PC-9 (cell line): ENCODE measurements at places on chromosomes 2 and 18. TPM values are rescaled to one million over a fixed set of nuclear protein-coding genes. Genes with fewer than 3 reads are reported as not detected.

CYS1 gene
- total RNA-seq: 0.43 and 0.61 TPM in 2 replicates

GRCh38 chr18:35731701-35732100 lies 150.2 kb downstream of the GALNT1 start:
- no peaks in the 10 kb centered on the region for H3K36me3 ChIP-seq
- H3K27me3 ChIP-seq: no peaks in the 10 kb centered on the region
- no peak for DNase-seq
- no peaks in the 10 kb centered on the region for H3K4me1 ChIP-seq
- H3K27ac ChIP-seq: no peak overlapping the region

DNA sequence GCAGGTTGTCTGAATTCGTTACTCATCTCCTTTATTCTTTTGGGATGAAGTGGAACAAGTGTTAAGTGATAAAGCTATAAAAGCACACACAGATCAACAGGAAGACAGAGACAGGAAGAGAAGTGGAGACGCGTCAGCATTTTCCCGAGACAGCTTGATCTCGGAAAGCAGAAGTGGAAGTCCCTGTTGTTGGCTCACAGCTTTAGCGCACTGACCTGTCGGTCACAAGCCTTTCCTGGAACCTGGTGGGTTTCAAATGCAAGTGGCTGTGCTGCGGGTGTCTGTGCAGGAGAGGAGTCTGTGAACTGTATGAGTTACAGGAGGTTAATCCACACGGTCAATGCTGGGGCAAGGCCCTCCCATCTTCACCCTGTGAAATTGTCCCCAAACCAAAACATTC lies 116.6 kb upstream of the PELI1 start:
- H3K36me3 ChIP-seq: no peaks in the 10 kb centered on the region
- no peak for DNase-seq
- H3K27ac ChIP-seq: no peak overlapping the region
- H3K4me1 ChIP-seq: peaks cover 24% of the 10 kb centered on the region
- H3K27me3 ChIP-seq: no peaks in the 10 kb centered on the region
- H3K4me3 ChIP-seq: no peak overlapping the region

DNA sequence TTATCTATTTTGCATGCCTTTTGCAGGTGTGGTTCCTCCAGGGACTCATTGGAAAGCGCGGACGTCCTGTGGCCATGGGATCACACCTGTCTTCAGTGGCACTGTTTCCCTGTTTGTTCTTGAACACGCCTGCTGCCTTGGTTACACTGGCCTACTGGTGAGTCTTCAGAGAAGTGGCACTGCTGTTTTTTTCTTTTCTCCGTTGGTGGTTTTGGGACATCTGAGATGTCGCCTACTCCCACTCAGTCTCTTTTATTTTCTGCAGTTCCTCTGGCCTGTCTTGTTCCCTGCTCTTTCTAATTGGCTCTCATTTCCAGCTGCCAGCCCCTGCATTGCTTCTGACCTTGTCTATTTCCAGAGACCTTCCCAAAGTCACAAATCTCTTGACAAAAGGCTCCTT lies 35.7 kb upstream of the POU3F3 start:
- H3K4me1 ChIP-seq: no peaks in the 10 kb centered on the region
- H3K4me3 ChIP-seq: no peak overlapping the region
- H3K27me3 ChIP-seq: peaks cover 4% of the 10 kb centered on the region
- H3K36me3 ChIP-seq: no peaks in the 10 kb centered on the region
- no peak for DNase-seq

GRCh38 chr2:23662941-23663920 lies 263.7 kb downstream of the ATAD2B start:
- no peaks in the 10 kb centered on the region for H3K36me3 ChIP-seq
- no peak overlapping the region for H3K4me3 ChIP-seq
- no peak for DNase-seq
- H3K4me1 ChIP-seq: no peaks in the 10 kb centered on the region
- H3K27ac ChIP-seq: no peak overlapping the region

MSH6 gene
- total RNA-seq: 105 and 123 TPM in 2 replicates

DNA sequence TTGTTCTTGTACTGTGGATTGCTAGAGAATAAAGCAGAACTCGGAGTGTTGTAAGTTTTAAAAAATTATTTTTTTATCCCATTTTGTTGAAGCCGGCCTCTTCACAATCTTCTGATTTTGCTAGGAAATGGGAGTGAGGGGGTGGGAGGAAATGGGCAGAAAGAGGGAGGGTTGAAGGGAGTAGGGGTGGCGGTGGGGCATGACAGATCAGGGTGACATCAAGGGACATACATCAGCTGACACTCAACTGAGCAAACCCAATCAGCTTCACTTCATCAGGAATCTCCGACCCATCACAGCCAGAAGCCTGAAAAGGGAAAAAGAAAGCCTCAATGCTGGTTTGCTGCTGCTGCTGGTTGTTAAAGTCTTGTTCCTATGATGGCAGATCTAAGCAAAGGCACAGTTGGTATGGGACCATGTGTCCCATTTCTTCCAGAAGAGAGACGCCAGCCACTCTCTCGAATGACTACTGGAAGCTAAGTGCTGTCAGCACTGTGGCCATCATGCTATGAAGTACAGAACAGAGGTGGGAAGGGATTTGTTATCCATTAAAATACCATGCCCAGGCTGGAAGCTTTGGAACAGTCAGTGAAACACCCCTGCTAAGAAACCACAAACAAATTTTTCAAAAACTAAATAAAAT lies 292.0 kb downstream of the STK39 start:
- H3K4me3 ChIP-seq: no peak overlapping the region
- H3K27me3 ChIP-seq: no peaks in the 10 kb centered on the region
- DNase-seq: no peak
- H3K27ac ChIP-seq: no peak overlapping the region

GRCh38 chr18:46832849-46833248 lies 76.0 kb upstream of the ST8SIA5 start:
- no peaks in the 10 kb centered on the region for H3K27me3 ChIP-seq
- no peak for DNase-seq
- no peak overlapping the region for H3K4me3 ChIP-seq
- H3K4me1 ChIP-seq: no peaks in the 10 kb centered on the region
- H3K27ac ChIP-seq: no peak overlapping the region

DNA sequence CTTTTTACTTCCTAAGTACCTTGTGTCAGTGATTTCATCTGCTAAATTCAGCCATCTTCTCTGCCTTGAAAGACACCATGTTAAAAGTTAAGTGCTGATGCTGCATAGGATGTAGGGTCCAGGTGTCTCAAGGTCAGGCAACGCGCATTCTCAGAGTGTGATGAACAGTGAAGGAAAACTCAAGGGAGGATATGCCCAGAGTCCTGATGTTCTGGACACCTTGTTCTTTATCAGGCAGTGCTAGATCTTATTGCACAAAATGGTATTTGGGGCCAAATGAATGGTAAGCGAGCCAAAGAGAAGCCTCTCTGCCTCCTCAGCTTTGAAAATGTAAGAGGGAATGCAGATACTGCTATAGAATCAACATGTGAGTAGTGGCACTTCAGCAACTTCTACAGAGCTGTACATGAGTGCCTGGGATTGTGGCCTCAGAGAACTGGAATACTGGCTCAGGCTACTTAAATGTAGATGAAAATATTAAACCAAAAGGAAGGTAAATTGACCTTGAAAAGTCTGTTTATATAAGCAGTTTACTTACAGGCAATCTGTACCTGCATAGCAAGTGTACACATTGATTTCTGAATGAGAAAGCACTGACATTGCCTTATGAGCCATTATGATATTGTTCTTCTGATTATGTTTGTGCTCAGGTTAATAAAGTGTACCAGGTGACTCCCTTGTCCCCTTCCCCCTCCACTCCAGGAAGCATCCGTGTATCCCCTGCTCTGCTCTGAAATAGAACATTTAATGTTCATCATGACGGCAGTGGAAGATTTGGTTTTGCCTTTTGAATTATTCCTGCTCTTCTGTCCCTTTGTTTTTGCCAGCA lies 86.7 kb upstream of the RANBP2 start:
- H3K4me1 ChIP-seq: no peaks in the 10 kb centered on the region
- H3K36me3 ChIP-seq: no peaks in the 10 kb centered on the region
- H3K4me3 ChIP-seq: no peak overlapping the region
- DNase-seq: no peak
- H3K27me3 ChIP-seq: no peaks in the 10 kb centered on the region
- H3K27ac ChIP-seq: no peak overlapping the region

GRCh38 chr2:96962567-96963203 lies 23.7 kb downstream of the FAM178B start:
- no peaks in the 10 kb centered on the region for H3K27me3 ChIP-seq
- DNase-seq: no peak
- H3K27ac ChIP-seq: no peak overlapping the region
- H3K36me3 ChIP-seq: no peaks in the 10 kb centered on the region
- H3K4me1 ChIP-seq: no peaks in the 10 kb centered on the region
- no peak overlapping the region for H3K4me3 ChIP-seq

- H3K4me3 ChIP-seq: no peak overlapping the region
- H3K4me1 ChIP-seq: peaks cover 45% of the 10 kb centered on the region
- H3K27me3 ChIP-seq: no peaks in the 10 kb centered on the region
- no peaks in the 10 kb centered on the region; the same call in 1 of the 2 replicates for H3K36me3 ChIP-seq
- peak overlapping the region; percentile 92 for H3K27ac ChIP-seq
- peak; percentile 88 for DNase-seq
These were observed 149.6 kb downstream of the IRS1 start for GRCh38 chr2:226649871-226650660.

CMPK2 gene
- not detected in 2 replicates for total RNA-seq

GRCh38 chr2:210169516-210170195 lies 1.6 kb downstream of the KANSL1L start:
- H3K4me1 ChIP-seq: peaks cover 17% of the 10 kb centered on the region
- H3K36me3 ChIP-seq: no peaks in the 10 kb centered on the region; the same call in 1 of the 2 replicates
- no peak for DNase-seq
- H3K4me3 ChIP-seq: peak overlapping the region; percentile 83
- H3K27ac ChIP-seq: peak overlapping the region; percentile 91
- no peaks in the 10 kb centered on the region for H3K27me3 ChIP-seq

GRCh38 chr2:36469106-36469477 lies 113.5 kb downstream of the CRIM1 start:
- no peaks in the 10 kb centered on the region for H3K27me3 ChIP-seq
- no peak overlapping the region for H3K27ac ChIP-seq
- peaks cover 25% of the 10 kb centered on the region for H3K36me3 ChIP-seq
- H3K4me3 ChIP-seq: no peak overlapping the region

CRIM1 gene
- total RNA-seq: 133 and 154 TPM in 2 replicates

DNA sequence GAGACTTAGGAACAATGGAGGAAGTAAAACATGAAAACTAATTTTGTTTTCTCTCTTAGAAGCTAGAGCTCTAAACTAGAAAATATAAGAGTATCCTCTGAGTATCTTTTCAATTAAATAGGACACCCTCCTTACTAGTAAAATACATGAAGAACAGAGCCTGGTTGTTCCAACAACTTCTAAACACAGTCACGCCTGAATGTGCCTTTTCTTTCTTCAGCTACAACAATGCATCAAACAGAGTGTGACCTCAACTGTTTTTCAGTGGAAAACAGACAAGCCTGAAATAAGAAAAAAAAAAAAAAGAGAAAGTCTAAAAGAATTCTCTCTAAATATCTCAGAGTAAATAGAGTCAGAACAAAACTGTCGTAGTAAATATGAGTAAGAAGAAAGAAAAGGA lies 928.8 kb downstream of the CNTNAP5 start:
- no peaks in the 10 kb centered on the region for H3K27me3 ChIP-seq
- H3K4me1 ChIP-seq: no peaks in the 10 kb centered on the region
- no peak for DNase-seq
- no peak overlapping the region for H3K4me3 ChIP-seq
- H3K36me3 ChIP-seq: no peaks in the 10 kb centered on the region
- H3K27ac ChIP-seq: no peak overlapping the region

FBXO36 gene
- 3.6 and 3.9 TPM in 2 replicates for total RNA-seq

DNA sequence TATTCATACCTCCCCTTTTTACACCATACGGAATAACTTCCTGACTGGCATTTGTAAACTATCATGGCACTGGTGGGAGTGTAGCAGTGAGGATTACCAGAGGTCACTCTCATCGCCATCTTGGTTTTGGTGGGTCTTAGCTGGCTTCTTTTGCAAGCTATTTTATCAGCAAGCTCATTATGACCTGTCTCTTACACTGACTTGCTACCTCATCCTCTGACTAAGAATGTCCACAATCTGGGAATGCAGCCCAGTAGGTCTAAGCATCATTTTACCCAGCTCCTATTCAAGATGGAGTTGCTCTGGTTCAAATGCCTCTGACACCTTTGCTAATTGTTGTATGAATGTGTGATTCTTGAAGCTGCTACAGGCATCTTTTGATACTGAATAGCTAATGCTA lies 950.8 kb upstream of the SLC39A10 start:
- no peaks in the 10 kb centered on the region for H3K27me3 ChIP-seq
- no peak for DNase-seq
- H3K36me3 ChIP-seq: no peaks in the 10 kb centered on the region
- no peaks in the 10 kb centered on the region for H3K4me1 ChIP-seq

GRP gene
- total RNA-seq: not detected in 2 replicates

GRCh38 chr2:127084611-127085316 lies 22.2 kb downstream of the BIN1 start:
- peak overlapping the region; percentile 7; the same call in 1 of the 2 replicates for H3K27ac ChIP-seq
- H3K27me3 ChIP-seq: no peaks in the 10 kb centered on the region
- DNase-seq: no peak
- H3K36me3 ChIP-seq: peaks cover 7% of the 10 kb centered on the region; the same call in 1 of the 2 replicates

DNA sequence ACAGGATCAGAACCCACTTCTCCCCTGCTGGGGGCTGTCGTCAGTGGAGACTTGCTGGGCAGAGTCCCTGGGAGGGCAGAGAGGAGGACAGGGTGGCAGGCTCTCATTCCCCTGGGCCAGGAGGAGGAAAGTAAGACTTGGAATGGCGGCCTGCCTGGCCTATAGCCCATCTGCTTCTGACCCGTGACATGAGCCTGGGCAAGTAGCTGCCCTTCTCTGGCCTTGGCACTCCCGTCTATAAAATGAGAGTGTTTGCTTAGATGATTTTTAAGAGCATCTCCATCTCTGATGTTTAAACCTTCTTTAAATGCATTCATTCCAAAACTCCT lies 173.0 kb downstream of the DDX1 start:
- H3K36me3 ChIP-seq: no peaks in the 10 kb centered on the region
- H3K27me3 ChIP-seq: peaks cover 98% of the 10 kb centered on the region
- no peaks in the 10 kb centered on the region for H3K4me1 ChIP-seq
- no peak overlapping the region for H3K27ac ChIP-seq
- DNase-seq: no peak
- no peak overlapping the region for H3K4me3 ChIP-seq

C18orf54 gene
- 6.7 and 7.6 TPM in 2 replicates for total RNA-seq

GRCh38 chr18:66990909-66991308 lies 387.0 kb upstream of the CDH19 start:
- H3K4me1 ChIP-seq: no peaks in the 10 kb centered on the region
- no peak overlapping the region for H3K4me3 ChIP-seq
- no peaks in the 10 kb centered on the region for H3K27me3 ChIP-seq
- no peak overlapping the region for H3K27ac ChIP-seq
- H3K36me3 ChIP-seq: no peaks in the 10 kb centered on the region
- no peak for DNase-seq

DNA sequence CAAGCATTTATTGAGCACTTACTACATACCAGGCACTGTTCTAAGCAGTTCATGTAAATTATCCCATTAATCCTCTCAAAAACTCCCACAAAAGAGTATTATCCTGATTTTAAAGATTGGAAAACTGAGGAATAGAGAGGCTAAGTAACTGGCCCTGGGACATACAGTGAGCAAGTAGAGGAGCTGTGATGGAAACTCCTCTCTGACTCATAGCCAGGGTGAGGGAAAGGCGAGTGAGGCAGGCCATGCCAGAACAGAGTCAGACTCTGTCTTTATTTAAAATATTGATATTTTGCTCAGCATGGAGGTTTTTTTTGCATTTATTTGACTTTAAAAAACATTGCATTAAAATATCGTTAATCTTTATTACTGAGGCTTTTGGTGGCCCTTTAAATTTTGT lies 208.0 kb downstream of the LOXHD1 start:
- DNase-seq: no peak
- H3K36me3 ChIP-seq: peaks cover 18% of the 10 kb centered on the region
- no peak overlapping the region; the same call in 1 of the 2 replicates for H3K27ac ChIP-seq
- no peaks in the 10 kb centered on the region for H3K27me3 ChIP-seq
- H3K4me1 ChIP-seq: no peaks in the 10 kb centered on the region; the same call in 1 of the 2 replicates

DUSP2 gene
- 4.0 and 5.2 TPM in 2 replicates for total RNA-seq
